ENCODE measurements at places on chromosomes 5 and 9.

GRCh38 chr9:99261923-99262322, 39.8 kb downstream of the SEC61B start:
- no peak for DNase-seq

DNA sequence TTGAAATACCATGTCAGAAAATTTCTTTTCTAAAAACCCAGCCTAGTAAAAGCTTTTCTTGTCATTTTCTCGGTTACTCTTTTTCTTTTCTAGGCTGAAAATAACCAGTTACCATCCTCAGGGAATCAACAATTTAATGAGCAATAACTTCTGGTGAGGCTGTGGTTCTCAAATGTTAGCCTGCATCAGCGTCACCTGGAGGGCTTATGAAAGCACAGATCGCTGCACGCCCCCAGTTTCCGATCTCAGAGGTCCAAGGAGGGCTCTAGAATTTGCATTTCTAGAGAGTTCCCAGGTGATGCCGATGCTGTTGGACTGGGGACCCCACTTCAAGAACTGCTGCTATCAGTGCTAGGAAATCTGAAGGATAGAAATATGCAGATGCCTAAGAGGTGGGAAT, 28.9 kb upstream of the TLE1 start:
- no peak for DNase-seq

DNA sequence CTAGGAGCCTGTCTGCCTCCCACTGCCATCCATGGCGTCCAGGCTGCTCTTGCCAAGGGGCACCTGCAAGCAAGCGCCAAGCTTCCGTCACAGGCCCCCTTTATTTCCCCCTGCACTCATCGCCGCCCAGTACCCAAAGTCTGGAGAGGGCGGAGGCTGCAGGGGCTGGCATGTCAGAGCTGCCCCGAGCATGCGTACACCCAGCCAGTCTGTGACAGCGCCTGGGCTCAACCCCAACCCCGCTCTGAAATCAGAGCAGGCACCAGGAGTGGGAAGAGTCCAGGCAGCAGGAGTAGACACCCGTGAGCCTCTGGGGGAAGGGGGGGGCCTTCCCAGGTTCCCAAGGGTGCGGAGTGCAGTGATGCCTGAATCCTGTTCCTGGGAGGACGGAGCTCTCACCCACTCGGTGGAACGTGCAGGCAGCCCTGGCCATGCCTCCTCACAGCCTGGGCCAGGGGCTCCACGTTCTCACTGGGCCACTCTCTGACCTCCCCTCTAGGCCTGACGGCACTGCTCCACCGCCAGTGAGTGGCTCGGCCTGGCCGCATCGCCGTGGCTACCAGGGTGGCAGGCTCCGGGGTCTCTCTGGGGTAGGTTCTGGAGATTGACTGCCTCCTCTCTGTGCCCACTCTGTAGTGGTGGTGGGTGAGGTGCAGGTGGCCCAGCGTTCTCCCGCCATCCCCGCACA, 469.0 kb downstream of the CDH9 start:
- DNase-seq, result no peak

DNA sequence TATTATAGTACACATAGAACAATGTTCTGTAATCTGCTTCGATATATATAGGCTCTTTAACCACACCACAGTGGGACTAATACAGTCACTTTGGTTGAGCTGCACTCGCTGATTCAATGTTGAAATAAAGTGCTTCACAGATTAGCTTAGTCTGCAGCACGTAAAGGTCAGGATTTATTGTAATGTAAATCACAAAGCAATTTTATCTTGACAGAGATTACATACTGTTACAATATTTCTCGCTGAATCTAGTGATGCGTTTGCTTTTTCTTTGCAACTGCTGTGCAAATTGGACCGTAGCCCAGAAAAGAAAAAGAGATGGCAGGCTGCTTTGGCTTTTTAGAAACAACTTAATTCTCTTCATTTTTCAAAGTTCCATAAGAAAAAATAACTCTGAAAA, 52.9 kb downstream of the CETN3 start:
- DNase-seq, result no peak

DNA sequence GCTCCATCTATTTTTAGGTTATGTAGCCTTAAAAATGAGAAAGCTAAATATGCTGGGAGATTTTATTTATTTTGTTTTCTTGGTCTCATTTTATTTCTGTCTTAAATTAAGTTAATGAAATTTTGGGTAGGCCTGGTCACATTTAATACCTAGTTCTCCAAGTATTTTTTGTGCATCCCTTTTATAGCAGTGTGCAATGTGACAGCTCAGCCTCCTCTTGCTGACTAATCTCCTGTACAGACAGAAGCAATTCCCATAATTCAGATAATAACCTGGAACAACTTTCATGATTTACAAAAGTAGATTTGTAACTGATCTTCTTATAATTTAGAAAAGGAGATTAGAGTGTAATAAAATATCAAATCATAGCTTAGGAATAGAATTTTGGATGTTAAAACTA, 403.9 kb downstream of the ADGRV1 start:
- DNase-seq, result no peak

Data from CD4-positive, alpha-beta T cell treated with Interleukin-12 subunit alpha and Interleukin-12 subunit beta, for 1 hour (primary cell).